Stimulated activated CD8-positive, alpha-beta memory T cell treated with anti-CD3 and anti-CD28 coated beads, Interleukin-2, amount 100 ng/mL, for 48 hours (primary cell): ENCODE measurements at places on chromosomes 5 and 9.
A peak's percentile ranks its signal among the peaks of the same experiment; 100 is the strongest.

- no peak for DNase-seq
These were observed 554.0 kb downstream of the TLE4 start for GRCh38 chr9:80125731-80126264.

GRCh38 chr5:141475625-141476131, at the start of gene PCDHGC3:
TSS of gene PCDHGC3 (plus strand) at chr5:141475966. CDS start at chr5:141476117, 151 bp downstream.
- peak; percentile 22 for DNase-seq

- no peak for DNase-seq
These were observed 4.3 kb upstream of the GDA start for GRCh38 chr9:72144756-72145492.

DNA sequence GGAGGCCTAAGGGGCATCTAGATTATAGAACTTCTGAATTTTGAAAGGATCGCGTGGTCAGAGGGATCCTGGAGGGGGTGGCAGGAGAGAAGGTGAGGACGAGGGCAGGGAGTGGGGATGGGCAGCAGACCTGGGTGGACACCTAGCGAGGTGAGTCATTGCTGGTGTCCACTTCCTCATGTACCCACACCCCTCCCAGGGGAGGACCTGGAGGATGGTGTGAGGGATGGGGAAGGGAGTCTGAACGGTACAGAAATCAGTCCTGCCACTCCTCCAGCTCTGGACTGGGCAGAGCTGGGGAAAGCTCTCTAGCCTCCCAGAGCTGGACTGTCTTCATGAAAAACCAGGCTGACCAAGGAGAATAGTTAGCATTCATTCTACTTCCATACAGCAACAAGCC, 46.9 kb downstream of the TMOD1 start:
- DNase-seq, result no peak

DNA sequence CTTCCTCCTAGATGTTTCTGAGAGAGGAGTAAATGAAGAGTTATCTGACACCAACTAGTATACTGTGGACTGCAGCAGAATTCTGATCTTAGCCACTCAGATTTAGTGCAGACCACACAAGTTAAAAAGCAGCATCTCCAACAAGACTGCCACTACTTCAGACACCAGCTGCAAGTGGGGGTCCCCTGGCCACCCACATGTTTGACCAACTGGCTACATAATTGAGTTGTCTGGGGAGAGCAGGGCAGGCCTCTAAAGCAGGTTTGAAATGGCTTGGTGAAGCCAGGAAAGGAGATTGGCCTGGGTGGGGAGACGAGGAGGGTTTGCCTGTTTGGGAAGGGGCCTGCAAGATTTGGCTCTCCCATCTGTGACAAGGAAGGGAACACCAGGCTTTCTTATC, 40.5 kb upstream of the FAM81B start:
- no peak for DNase-seq

- DNase-seq, result no peak
These were observed 31.5 kb upstream of the NKD2 start for GRCh38 chr5:976849-977751.

- DNase-seq, result no peak
These were observed 44.3 kb upstream of the TESK1 start for GRCh38 chr9:35560625-35561337.

DNA sequence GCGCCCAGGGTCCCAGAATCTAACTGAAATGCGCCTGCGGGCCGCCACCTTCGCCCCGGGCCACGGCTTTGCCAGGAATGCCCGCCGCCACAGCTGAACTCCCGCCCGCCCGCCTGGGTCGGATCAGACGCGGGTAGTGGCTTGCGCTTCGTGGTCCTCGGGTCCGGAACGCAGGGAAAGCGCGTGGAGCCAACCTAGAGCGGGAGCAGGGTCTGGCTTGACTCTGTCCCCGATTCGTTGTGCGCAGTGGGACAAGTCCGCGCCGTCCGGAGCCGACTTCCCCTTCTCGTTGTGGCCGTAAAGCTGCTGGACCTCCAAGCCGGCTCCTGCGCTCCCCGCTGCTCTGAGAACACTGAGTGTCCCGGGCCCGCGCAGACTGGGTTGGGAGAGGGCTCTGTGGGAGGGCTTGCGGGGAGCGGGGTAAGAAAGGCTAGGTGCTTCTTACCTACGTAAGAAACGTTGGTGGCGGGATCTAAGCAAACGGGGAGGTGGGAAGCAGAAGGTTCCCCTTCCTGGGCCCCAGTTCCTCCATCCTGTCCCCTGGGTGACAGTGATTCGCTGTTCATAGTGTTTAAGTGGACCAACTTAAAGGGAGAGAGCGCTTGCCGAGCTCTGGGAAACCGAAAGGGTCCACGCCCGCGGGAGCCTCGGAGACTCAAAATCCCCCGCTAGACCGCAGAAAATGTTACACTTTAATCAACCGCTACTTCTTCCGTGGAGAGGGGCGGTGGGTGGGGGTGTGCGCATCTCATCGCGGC, 4.4 kb upstream of the FOXE1 start:
- no peak for DNase-seq

- DNase-seq, result no peak
These were observed 50.8 kb downstream of the ADAMTS12 start for GRCh38 chr5:33840927-33841547.

- no peak for DNase-seq
These were observed 38.7 kb downstream of the DUSP1 start for GRCh38 chr5:172732201-172732865.

DNA sequence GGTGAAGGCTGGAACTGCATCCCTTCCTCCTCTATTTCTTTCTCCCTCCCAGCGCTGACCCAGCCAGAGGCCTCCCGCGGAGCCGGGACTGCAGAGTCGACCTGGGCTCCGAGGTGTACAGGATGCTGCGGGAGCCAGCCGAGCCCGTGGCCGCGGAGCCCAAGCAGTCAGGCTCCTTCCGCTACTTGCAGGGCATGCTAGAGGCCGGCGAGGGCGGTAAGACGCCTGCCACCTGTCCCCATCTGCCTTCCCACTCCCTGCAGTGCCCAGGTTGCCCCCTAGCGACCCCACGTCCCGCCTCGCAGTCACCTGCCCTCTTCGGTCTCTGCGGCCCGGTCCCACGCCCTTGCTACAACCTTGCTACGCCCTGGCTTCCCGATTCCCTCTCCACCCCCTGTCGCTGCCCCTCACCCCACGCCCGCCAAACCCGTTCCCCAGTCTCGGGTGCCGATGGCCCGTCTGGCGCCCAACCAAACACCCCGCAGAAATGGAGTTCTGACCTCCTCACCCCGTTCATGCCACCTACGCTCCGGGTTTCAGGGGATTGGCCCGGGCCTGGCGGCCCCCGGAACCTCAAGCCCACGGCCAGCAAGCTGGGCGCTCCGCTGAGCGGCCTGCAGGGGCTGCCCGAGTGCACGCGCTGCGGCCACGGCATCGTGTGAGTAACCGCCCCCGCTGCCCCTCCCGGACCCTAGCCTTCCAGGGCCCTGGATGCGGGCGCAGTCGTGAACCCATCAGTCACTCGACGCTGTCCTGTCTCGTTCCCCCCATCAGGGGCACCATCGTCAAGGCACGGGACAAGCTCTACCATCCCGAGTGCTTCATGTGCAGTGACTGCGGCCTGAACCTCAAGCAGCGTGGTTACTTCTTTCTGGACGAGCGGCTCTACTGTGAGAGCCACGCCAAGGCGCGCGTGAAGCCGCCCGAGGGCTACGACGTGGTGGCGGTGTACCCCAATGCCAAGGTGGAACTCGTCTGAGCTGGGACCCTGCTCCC, 14.1 kb downstream of the PDLIM4 start:
- no peak for DNase-seq
